Activated T-cell treated with anti-CD3 and anti-CD28 coated beads, Interleukin-2, amount 50 U/mL, for 48 hours (primary cell): ENCODE measurements at places on chromosomes 1 and 21.

DNA sequence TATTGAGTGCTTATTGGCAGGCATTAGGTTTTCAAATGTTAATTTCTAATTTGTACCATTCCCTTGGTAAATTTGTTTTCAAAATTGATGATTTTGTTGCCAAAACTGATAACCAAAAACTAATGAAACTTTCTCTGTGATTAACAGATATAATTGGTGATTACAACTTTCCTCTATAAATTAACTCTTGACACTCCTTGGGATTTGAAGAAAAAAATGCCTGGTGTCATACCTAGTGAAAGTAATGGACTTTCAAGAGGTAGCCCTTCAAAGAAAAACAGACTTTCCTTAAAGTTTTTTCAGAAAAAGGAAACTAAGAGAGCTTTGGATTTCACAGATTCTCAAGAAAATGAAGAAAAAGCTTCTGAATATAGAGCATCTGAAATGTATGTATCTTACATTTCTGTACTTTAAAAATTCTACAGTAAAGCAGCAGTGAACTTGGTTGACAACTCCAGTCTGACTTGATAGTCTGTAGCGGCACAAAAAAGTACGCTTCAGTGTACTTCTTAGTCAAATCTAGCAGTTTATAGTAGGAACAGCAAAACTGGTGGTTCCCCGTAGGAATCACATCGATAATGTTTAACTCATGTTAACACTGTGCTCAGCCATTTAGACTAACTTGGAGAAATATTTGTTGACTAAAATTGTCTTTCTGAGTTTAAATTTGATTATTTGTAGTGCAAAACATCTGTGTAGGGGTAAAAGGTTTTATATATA, 3.0 kb downstream of the USP1 start:
- no peak for DNase-seq

GRCh38 chr1:198205016-198205684, 48.4 kb downstream of the NEK7 start:
- no peak for DNase-seq

DNA sequence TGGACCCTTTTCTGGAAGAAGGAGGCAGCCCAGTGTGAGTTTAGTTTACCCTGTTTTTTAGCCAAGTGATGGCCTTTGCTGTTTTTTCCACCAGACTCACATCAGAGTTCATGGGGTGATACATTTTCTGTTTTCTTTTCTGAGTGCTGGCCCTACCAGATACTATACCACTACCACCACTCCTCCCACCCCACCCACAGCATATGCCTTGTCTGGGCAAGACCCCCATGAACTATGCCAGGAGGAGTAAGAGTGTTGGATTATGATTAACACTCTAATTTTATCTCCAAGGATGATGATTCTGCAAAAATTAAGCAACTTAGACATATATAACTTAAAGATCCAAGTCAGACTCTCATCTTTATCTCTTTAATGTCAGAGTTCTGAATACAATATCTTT, 26.1 kb downstream of the FABP3 start:
- DNase-seq = no peak

DNA sequence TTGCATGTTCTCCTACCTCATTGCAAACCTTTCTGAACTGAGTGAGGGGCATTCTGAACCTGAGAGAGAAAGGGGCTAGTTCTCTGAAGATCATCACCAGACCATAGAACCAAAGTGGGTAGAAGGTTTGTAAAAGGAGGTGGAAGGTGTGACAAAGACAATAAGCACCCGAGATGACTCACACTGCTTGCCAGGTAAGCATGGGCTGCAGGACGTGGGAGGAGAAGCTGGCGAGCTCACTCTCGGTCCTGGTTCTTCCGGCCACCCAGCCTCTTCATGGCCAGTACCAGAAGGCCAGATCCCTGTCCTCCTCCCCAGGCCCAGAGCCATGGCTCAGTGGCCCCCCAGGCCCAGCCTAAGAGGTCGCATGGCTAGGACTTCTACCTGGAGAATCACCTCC, 128.3 kb downstream of the TMEM53 start:
- no peak for DNase-seq

DNA sequence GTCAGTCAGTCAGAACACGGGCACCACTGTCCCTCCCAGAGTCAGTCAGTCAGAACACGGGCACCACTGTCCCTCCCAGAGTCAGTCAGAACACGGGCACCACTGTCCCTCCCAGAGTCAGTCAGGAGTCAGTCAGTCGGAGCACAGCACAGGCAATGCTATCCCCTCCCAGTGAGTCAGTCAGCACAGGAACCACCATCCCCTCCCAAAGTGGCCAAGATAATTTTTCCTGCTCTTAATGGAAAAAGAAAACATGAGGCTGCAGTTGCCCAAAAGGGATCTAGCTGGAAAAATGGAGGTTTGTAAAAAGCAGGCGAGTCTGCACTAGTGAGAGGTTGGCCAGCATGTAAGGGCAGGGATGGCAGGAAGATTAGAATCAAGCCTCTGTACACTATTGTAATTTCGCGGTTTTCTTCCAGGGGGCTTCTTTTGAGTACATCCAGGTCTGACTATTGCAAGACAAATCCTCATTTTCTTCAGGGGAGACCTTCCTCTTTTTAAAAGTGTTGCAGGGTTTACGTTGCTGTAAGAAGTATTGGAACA, 213.8 kb downstream of the SIPA1L2 start:
- DNase-seq = no peak

DNA sequence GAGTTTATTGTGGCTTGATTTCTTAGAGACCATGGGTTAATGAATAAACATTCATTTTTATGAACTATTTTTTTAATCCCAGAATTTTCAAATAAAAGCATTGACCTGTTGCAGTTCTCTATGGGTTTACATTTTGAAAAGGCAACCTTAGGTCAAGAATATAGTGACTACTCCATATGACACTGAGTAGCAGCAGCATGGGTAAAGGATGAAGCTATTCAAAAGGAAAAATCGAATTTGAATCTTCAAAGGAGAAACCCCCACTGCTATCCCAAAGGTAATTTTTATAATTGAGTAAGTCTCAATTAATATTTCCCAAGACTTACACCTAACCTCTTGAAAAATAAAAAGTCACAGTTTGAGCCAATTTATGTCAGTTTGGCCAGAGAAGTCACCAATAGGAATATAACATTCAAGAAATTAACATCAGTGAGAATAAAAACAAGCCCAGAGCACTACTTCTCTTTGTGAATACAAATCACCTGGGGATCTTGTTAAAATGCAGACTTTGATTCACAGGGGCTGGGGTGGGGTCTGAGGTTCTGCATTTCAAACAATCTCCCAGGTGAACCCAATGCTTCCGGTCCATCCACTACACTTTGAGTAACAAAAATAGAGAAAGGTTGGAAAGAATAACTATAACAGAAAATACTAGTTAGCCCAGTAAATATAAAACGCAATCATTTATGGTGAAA, 39.8 kb downstream of the USP1 start:
- no peak for DNase-seq

DNA sequence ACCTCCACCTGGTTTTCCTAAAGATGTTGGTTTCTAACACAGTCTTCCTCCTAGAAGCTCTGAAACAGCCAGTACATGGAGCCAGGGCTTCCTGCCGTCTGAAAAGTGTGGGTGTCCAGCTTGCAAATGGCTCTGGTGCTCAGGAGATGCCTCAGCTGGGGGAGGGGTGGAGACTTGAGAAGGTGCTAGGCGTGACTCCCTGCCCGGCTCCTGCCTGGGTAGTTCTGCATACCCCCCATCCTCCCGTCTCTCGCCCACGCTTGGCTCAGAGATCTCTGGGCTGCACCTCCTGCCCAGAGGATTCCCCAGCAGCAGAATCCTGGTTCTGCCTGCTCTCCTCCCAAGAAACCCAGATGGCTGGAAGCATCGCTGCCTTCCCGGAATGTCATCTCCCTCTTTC, 16.9 kb downstream of the STUM start:
- DNase-seq = no peak

DNA sequence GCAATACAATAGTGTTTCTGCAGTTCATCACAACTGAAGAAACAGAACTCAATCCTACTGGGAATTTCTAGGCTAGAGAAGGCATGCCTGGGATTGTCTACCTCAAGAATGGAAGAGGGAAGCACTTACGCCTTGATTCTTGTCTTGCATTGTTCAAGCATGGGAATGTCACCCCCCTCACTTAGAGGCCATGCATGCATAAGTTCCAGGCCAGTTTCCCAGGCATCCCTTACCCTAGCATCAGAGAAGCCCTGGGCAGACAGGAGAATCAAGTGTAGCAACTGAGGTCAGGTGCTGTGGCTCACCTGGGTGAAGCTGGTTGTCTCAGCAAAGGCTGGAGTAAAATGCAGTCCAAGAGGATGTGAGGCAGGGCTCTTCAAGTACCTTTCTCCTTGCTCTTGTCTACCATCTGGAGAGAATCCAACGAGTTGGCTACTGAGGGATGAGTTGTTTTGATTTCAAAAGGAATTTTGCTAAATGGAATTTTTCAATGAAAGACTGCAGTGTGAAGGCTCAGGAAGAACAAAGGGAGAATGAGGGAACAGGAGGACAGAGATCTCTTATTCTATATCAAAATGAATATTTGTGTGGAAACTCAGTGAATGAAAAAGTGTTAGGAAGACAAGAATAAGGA, 174.3 kb downstream of the NEK7 start:
- DNase-seq = no peak

GRCh38 chr1:22018583-22019559, 17.4 kb downstream of the CELA3A start:
- peak; percentile 75 for DNase-seq

DNA sequence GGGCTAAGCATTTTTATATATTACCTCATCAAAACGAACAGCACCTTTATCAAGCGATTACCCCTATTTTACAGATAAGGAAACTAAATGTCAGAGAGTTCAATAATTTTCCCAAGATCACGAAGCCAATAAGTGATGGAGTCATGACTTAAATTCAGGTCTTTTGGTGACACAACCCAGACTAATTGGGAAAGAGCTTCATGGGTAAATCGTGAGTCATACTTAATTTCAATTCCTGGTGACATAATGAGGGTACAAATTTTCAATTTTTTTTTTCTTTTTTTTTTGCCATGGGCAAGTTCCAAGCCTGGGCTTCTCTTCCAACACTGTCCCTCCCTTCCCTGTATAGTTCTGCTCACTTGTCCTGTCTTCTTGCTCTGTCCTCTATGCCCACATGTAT, 30.1 kb upstream of the IL10 start:
- DNase-seq = no peak

- DNase-seq = no peak
Observed at GRCh38 chr1:85406081-85406480, 58.9 kb downstream of the DDAH1 start.

DNA sequence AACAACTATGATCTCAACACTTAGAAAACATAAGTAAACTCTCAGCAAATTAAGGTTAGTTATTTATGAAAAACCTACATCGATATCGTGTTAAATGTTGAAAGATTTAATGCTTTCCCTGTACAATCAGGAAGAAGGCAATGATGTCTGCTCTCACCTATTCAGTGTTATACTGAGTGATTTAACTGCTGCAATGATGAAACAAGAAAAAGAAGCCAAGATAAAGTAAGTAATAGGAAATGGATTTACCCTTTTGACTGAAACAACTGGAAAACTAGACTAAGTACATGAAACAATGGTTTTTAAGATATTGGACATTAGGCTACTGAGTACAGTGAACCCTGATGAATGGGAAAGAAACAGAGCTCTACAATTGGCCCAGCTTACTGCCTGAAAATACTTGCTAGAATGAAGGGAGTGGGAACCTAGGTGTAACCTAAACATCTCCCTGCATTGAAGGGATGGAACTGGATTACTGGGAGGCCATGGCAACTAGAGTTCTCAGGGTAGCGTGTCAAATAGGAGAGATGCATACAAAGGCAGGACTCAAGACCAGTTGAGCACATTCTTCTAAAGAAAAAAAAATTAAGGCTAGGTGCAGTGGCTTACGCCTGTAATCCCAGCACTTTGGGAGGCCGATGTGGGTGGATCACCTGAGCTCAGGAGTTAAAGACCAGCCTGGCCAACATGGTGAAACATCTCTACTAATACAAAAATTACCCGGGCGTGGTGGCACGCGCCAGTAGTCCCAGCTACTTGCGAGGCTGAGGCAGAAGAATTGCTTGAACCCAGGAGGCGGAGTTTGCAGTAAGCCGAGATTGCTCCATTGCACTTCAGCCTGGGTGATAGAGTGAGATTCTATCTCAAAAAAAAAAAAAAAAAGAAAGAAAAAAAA, 37.3 kb downstream of the SNRPE start:
- DNase-seq = no peak

GRCh38 chr1:166470441-166470840, 303.6 kb upstream of the FAM78B start:
- DNase-seq = no peak
